ENCODE measurements at places on chromosomes 12 and 14.

GRCh38 chr12:121534495-121535148, 46.2 kb downstream of the KDM2B start:
- no peak for DNase-seq

DNA sequence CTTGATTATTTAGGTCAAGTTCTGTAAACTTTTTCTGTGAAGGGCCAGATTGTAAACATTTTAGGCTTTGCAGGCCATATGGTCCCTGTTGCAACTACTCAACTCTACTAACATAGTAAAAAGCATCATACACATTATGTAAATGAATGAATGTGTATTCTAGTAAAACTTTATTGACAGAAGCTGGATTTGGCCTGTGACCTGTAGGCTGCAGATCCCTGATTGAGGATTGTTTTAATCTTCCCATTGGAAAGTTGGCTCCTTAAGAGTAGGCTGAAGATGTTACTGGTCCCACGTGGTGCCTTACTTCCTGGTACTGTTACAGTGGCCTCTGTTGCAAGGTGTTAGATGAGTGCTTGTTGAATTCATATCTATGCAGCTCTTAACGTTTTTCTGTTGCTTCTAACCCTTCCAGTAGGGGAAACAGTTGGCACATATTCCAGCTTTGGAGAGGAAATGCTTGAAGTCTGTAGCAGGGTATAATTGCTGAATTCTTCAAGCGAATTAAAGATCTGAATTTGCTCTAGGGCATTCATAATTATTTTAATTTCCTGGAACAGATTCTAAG, 133.6 kb upstream of the DNM1L start:
- DNase-seq, result no peak

- DNase-seq, result no peak
These were observed 253.6 kb upstream of the G2E3 start for GRCh38 chr14:30305346-30305745.

DNA sequence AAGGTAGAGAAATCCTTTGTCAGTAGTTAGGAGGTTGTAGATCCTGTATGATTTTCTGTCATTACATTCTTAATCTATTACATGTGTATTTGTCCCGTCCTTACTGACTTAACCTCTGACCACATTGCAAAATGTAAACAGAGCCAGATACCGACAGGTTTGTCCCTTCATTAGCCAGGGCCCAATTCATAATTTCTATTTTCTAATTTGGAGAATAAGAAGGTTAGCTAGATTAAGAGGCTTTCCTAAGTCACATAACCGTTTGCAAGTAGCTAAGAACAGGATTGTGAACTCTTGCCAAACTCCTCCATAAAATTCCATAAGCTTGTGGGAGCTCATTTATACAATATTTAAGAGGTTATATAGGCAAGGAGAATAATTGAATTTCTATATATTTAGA, 352.6 kb downstream of the RAD51B start:
- DNase-seq, result no peak

GRCh38 chr14:21308132-21308478, 28.2 kb downstream of the RPGRIP1 start:
- no peak for DNase-seq

- DNase-seq, result no peak
These were observed 20.3 kb downstream of the FANCM start for GRCh38 chr14:45156067-45156466.

- no peak for DNase-seq
These were observed 155.1 kb downstream of the SYT1 start for GRCh38 chr12:79019672-79020071.

DNA sequence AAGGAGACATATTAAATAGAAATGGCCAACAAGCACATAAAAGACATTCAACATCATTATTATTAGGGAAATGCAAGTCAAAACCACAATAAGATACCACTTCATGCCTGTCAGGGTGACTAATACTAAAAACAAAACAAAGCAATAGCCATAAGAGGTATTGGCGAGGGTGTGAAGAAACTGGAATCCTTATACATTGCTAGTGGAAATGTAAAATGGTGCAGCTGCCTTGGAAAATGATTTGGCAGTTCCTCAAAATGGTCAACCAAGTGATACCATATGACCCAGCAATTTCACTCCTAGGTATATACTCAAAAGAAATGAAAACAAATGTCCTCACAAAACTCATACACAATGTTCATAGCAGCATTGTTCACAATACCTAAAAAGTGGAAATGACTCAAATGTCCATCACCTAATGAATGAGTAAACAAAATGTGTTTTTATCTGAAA, 27.0 kb downstream of the GPR135 start:
- peak; percentile 79 for DNase-seq

- peak; percentile 8 for DNase-seq
These were observed 475.3 kb downstream of the EGLN3 start for GRCh38 chr14:33475623-33476022.

- DNase-seq, result peak; percentile 13
These were observed 170.6 kb downstream of the SLC2A13 start for GRCh38 chr12:39935275-39935674.

DNA sequence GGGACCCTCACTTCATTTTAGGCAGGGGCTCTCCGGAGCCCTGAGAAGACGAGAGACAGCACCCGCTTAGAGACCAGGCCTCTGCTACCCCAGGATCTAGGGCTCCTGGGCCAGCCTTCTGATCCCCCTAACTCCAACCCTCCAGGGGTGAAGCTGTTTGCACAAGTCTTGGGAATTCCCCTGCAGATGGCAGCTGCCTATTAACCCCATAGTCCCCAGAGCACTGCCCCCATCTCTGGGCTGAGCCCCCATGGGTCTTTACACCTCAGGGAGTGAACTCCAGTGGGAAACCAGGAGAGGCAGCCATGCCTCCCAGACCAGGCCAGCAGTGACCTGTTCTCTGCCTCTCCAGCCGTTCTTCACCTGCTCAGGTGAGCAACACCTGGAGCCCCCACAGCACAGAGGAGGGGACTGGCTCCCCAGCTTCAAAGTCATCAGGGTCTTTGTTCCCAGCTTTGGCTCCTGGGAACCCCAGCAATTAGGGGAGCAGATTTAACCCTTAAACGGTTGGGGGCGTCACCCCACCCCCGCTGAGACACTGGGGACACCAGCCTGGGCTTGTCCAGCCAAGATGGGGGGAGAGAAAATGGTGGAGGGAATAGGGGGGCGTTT, 2.3 kb downstream of the WNT10B start:
- no peak for DNase-seq

GRCh38 chr12:96132819-96133218, 61.4 kb upstream of the ELK3 start:
- no peak for DNase-seq

DNA sequence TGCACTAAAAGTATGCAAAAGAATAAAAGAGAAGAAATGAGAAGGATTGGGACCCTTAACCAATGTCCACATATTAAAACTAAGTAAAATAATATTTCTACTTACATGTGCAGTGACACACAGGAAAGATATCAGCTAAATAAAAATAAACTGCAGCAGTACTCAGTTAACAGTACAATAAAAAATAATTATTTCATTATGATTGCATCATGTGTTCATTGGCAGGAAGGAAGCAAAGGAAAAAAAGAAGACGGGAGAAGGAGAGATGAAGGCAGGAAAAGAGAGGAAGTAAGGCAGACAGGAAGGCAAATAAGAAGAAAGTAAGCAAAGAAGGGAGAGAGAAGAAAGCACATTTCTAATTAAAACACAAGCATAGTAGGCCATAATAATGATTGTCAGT, 33.0 kb downstream of the RASSF9 start:
- DNase-seq, result peak; percentile 47

GRCh38 chr14:81805785-81806184, 272.1 kb upstream of the SEL1L start:
- DNase-seq, result no peak

DNA sequence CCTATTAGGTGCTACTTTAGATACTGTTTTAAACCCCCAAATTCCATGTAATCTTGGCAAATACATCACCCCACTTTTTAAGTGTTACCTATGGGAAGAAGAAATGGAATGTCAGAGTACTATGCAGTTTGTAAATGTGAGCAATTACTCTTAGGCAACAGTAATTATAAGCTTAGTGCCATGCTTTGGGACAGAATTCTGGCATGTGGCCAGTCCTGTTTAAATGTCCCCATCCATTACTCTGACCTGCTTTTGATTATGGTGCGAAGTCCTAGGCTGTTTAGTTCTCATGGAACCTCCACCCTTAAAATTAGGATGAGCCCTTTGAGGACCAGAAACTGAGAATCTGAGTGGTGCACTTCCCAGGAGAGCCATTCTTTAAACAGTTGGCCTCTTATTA, 321.4 kb upstream of the RGS6 start:
- DNase-seq, result no peak

DNA sequence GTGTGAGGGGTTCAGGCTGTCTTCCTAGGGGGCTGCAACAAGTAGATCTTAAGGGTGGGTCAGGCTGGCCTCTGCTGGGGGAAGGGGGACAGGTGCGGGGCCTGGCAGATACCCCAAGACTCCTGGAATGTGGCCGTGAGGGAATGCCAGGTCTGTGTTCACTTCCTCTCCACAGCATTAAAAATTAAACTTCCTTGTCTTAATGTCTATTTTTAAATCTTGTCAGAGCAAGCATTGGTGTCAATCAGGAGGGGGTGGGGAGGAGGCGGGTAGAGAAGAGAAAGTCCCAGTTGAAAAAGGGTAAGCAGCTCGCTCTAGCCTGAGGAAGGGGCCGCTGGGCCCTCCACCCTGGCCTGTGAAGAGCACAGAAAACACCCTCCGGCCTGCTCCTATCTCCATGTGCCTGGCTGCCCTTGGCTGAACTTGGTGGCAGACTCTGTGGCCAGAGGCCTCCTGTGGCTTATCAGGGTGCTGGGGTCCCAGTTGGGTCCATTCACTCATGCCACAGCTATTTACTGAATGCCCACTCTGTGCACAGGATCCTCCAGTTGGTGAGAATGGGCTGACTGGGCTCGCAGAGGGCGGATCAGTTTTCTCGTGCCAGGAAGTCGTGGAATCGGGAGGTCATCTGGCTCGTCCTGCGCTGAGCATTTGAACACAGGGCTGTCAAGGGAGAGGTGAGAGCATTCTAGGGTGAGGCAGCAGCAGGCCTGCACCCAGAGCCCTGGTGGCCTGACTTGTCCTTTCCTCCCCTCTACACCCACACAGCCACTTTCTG, 128.8 kb downstream of the TSPAN9 start:
- DNase-seq, result no peak

- DNase-seq, result no peak
These were observed 201.6 kb downstream of the RAD51B start for GRCh38 chr14:68020999-68021663.
